ENCODE measurements at places on chromosomes 6 and 20.

GRCh38 chr6:106882601-106883518 is 91.7 kb downstream of the CD24 start:
- no peak for DNase-seq

DNA sequence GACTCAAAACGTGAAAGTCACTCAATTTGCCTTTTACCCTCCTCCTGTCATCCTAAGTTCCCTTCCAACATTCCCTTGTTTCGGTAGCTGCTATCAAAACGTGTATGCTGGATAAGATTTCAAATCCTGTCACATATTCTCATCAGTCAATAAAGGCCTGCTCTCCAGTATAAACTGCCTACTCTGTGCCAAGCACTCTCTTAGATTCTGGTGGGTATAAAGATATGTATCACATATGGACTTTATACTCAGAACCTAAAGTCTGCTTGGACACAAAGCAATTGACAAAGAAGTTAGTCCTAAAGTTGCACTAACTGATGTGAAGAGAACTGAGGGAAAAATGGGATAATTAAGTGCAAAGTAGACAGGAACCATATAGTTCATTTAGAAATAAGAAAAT is 476.6 kb upstream of the MARCKS start:
- no peak for DNase-seq

- DNase-seq = no peak
These were observed 5.2 kb upstream of the NNAT start for GRCh38 chr20:37515876-37516275.

DNA sequence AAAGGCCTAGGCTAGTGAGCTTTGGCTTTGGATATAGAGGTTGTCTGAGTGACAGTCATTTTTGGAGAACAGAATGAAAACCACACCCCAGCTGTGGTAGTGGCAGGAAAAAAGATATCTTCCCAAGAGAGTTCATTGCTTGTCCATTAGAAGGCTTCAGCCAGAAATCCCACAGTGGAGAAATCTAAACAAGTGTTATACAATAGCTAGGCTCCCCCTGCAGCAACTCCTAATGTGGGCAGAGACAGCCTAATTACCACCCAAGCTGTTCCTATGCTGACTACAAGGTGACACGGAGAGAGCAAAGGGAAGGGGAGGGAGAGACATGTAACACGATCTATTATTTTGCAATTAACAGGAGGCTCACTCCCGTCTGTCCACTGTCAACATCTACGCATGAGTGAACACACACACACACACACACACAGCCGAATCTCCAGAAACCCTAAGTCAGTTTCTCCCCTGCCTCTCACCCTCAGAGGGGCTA is 147.5 kb upstream of the TCF21 start:
- DNase-seq = no peak

- no peak for DNase-seq
These were observed 92.5 kb downstream of the SLC24A3 start for GRCh38 chr20:19304886-19305415.

- no peak for DNase-seq
These were observed 117.0 kb upstream of the KCNK16 start for GRCh38 chr6:39439342-39440038.

DNA sequence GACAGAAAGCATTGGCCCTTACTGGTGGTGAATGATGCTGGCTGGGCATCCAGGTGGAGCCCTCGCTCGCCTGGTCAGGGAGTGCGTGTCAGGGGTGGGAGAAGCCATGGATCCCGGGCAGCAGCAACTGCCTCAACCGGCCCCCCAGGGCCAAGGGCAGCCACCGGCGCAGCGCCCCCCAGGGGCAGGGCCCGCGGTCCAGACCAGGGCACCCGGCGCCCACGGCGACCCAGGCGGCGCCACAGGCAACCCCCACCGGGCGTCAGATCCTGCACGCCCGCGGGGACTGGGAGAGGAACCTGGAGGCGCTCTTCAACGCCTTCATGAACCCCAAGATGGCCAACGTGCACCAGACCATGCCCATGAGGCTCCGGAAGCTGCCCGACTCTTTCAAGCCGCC is 101.7 kb upstream of the SAMD5 start:
- no peak for DNase-seq

GRCh38 chr6:45655745-45656476 is 278.2 kb upstream of the SUPT3H start:
- no peak for DNase-seq

- DNase-seq = no peak
These were observed 2.1 kb downstream of the MAP3K7 start for GRCh38 chr6:90584636-90585255.

- no peak for DNase-seq
These were observed 244.1 kb downstream of the PTPRK start for GRCh38 chr6:128276311-128276710.

DNA sequence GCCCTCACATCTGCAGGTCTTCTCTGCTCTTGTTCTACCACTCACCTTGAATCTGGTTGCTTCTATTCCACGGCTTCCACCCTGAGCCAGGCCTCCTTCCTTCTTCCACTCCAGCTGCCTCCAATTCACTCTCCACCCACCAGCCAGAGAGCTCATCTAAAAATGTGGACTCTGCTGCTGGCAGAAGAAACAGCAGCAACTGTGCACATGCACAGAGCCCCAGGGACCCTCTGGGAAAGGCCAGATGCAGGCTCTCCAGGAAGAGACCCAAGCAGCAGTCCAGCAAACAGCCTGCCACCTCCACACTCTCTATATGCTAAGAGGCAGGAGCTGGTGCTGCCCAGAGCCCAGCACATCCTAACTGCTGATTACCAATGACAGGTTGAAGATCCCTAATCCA is 162.6 kb upstream of the TOP1 start:
- DNase-seq = no peak

DNA sequence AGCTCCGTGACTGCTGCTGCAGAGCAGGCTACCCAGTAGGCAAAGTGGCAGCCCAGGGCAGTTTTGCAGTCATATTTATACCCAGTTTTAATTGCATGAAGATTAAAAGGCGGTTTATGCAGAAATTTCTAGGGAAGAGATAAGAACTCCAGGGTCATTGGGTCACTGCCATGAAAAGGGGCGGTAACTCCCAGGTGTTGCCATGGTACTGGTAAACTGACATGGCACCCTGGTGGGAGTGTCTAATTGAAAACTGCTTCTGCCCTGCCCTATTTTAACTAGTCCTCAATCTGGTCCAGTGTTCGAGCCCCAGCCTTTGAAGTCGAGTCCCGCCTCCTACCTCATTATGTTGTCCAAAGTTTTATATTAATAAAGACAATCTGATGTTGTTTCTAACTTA is 75.0 kb upstream of the FUCA2 start:
- no peak for DNase-seq

GRCh38 chr6:53441035-53441493 is 92.3 kb upstream of the ELOVL5 start:
- no peak for DNase-seq

DNA sequence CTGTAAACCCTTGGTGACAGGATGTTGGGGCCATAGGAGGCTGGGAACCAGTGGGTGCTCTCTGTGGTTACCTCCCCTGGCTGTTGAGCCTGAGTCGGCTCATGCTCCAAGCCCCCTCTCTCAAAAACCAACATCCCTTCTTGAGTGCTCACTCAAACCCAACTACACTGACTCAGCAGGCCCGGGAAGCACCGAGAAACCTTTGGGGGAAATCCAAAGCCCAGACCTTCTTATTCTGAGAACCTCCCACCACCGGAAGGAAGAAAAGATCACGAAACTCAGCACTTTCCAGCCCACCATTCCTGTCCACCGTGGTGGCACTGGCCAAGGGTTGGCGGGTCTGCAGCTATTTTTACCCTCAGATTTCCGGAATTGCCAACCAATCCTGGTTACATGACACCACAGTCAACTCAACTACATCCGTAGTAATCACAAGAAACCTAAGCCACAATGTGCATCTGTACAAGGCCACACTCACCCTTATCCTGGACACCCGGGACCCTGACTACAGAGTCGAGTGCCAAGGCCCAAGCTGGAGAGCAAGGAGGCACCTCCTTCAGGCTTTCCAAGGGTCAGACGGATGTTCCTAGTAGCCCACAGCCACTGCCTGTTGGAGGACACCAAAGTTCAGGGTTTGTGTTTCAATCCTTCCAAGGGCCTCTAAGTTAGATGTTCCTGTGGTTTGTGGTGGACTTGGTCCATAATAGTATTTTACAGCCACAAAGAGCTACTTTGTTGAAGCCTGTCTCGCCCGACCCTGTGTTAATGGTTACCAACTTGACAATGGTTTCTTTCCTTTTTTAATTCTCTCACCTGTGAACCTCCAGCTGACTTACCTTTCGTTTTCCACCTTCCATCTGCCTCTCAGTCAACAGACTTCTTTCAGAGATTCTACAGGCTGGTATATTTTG is 317.0 kb downstream of the CDC5L start:
- peak; percentile 1 for DNase-seq

GRCh38 chr20:24783631-24784492 is 165.2 kb upstream of the CST7 start:
- DNase-seq = no peak

DNA sequence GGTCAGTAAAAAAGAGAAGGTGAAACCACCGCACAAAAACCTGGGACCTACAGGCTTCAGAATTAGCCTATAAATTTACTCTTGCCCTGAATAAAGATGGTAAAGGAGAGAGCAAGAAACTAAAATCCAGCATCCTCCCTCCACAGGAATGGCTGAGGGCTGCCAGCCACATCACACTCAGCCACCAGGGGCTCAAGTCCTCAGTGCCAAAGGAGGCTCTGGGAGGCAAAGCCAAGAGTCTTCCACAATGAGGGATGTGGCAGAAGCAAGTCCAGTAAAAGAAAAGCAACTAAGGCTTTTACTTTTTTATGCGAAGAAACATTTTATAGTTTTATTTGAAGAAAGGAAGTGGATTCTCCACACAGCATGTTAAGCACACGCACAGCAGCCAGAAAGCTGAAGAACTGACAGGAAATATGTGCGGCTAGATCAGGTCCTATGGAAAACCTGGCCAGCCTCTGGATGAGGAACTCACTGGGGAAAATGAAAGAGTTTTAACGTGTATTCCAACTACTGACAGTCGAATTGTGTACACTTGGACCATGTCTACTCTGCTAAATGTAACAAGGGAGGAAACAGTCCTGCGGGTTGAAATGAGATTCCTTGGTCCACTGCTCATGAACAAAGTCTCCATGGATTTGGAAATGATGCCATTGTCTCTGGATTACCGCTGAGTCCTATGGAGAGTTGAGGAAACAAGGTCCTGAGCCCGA is 219.4 kb upstream of the SSTR4 start:
- DNase-seq = no peak

- DNase-seq = no peak
These were observed 382.4 kb upstream of the ADGRB3 start for GRCh38 chr6:68252632-68253031.

DNA sequence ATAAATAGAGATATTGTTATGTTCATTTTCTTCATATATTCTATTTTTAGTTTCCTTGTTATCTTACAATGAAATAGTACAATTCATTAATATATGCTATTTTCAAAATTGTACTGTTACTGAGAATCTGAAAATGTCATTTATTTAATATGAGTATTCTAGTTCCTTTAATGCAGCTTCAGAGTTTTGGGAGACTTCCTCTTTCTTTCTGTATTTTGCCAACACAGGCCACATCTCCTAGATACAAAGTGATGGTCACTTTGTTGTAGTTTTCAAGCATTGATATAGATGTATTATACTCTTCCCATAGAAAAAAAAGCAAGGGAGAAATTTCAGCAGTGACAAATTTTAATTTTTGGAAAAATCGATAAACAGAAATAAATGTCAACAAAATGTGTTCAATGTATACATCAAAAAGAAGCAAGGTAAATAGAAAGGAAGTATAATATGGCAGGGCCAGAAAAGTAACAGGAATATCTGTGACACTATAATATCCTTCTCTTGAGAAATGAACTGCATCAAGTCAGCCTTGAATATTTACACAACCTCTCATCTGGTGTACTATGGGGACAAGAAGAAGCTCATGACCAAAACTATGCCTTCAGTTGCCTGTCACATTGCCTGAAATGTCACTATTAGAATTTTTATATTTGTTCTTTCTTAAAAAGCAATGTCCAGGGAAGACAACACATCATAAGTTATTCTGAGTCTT is 396.0 kb downstream of the TBC1D32 start:
- DNase-seq = no peak

DNA sequence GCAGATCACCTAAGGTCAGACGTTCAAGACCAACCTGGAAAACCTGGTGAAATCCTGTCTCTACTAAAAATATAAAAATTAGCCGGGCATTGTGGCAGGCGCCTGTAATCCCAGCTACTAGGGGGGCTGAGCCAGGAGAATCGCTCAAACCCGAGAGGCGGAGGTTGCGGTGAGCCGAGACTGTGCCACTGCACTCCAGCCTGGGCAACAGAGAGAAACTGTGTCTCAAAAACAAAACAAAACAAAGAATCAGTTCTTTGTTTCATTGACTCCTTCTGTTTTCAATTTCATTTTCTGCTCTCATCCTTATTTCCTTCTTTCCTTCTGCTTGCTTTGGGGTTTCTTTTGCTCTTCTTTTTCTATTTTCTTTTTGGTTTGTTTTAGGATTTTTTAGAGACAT is 8.9 kb upstream of the TMEM14C start:
- no peak for DNase-seq

DNA sequence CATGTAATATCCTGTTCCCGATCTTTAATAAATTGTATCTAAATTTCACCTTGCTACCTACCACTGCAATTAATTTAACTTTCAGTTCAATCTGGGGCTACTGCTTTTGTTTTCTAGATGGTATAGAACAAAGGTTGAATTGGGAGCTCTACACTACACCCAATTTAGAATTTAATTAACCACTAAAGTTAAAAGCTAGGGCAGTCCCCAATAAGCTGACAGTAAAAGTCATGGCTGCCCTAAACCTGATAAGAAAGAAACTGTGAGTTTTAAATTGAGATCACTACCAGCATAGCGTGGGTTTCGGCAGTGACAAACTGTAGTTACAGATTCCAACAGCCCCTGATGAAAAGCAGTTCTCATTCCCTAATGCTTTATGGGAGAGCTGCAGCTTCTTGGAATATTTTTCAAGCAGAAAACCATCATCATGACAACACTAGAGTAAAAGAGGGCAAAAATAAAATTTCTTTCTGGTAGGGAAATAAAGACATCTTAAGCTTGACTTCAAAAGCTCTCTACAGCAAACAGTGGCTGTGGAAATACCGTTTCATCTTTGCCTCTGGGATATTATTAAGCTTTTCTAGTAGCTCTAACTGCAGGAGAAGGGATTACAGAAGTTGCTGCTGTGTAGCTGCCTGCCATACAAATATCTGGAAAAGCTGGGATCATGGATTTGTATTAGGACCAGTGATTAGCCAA is 1372.1 kb downstream of the EPHA7 start:
- no peak for DNase-seq

- peak; percentile 41 for DNase-seq
These were observed 119.7 kb downstream of the FYN start for GRCh38 chr6:111753573-111753972.

GRCh38 chr20:49675368-49676151 is 38.1 kb downstream of the B4GALT5 start:
- DNase-seq = peak; percentile 35

DNA sequence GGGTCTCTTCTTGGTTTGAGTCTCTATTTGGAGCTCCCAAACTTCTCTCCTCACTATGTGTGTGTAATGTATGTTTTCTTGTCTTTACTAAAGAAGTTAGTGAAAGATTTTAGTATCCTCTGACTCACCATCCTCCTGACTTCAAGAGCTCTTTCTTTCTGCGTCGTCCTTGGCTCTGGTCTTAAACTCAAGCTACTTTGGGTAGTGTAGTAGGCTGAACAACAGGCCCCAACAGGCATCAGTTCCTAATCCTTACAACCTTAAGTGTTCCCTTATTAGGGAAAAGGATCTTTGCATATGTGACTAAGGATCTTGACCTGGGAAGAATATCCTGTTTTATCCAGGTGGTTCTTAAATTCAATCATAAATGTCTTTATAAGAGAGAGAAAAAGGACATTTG is 810.2 kb downstream of the MAFB start:
- DNase-seq = no peak

Measured in CD4-positive, alpha-beta T cell treated with Interleukin-4 for 4 hours (primary cell).